ENCODE measurements at places on chromosomes 1 and 21. TPM values are rescaled to one million over a fixed set of nuclear protein-coding genes. Genes with fewer than 3 reads are reported as not detected.

The DSCAM gene
- not detected for total RNA-seq

The DDAH1 gene
- not detected for total RNA-seq

DNA sequence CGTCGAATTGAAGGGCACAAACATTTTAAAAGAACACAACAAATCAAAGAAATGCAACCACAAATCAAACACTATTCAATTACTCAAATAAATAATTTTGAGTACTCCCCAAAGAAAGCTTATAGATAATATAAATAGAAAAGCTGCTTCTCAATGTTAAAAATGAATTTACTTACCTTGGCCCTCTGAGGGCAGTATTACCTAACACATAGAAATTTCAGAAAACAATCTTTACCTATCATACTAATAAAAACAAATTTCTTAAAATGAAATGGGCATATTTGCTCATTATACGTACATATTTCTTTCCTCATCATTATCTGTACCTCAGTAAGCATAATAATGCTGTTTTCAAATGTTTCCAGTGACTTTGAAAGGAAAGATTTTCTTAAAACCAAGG is 141.8 kb downstream of the AKT3 start:
- DNase-seq: no peak

The SOX13 gene
- total RNA-seq: 5.8 TPM

DNA sequence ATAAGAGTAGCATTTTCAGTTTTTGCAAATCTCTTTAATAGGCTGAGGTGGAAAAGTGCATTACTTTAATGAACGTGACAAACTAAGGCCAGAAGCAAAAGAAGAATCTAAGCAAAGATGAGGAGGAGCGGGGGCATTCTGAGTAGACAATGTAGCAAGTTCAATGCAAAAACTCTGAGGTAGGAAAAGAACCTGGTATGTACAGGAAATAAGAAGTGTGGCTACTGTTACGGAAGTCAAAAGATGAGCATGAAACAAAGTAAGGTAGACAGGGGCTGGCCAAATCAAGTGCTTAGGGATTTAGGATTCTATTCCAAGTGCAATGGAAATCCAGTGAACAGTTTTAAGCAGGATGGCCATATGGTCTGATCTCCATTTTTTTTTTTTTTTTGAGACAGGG is 63.7 kb downstream of the TOR3A start:
- no peak for DNase-seq

- DNase-seq: peak; percentile 31
Observed at GRCh38 chr1:92577261-92577895, 90.7 kb upstream of the GFI1 start.

The OLFML2B gene
- not detected for total RNA-seq

The GNAT2 gene
- total RNA-seq: 0.31 TPM

The COL6A1 gene
- total RNA-seq: 0.39 TPM

GRCh38 chr1:80629304-80629837 is 1171.4 kb upstream of the ADGRL2 start:
- no peak for DNase-seq
